ENCODE measurements at places on chromosomes 13 and 19.

GRCh38 chr19:33904681-33905080, 108.0 kb downstream of the KCTD15 start:
- no peak for DNase-seq

DNA sequence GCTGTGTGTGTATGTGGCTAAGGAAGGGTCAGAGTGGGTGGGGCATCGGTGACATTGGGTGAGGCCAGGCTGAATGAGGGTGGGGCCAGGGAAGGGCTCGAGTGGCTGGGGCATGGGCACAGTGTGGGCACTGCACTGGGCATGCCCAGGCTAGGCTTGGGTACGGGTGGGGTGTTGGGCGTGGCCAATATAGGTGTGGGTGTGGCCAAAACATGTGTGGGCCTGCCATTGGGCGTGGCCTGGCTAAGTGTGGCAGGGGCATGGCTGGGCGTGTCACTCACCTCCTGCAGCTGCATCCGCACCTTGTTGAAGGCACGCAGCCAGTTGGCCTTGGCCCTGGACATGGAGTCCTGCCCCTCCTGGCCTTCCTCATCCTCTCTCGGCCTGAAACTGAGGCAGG, 33.2 kb downstream of the UNC13A start:
- DNase-seq = no peak

DNA sequence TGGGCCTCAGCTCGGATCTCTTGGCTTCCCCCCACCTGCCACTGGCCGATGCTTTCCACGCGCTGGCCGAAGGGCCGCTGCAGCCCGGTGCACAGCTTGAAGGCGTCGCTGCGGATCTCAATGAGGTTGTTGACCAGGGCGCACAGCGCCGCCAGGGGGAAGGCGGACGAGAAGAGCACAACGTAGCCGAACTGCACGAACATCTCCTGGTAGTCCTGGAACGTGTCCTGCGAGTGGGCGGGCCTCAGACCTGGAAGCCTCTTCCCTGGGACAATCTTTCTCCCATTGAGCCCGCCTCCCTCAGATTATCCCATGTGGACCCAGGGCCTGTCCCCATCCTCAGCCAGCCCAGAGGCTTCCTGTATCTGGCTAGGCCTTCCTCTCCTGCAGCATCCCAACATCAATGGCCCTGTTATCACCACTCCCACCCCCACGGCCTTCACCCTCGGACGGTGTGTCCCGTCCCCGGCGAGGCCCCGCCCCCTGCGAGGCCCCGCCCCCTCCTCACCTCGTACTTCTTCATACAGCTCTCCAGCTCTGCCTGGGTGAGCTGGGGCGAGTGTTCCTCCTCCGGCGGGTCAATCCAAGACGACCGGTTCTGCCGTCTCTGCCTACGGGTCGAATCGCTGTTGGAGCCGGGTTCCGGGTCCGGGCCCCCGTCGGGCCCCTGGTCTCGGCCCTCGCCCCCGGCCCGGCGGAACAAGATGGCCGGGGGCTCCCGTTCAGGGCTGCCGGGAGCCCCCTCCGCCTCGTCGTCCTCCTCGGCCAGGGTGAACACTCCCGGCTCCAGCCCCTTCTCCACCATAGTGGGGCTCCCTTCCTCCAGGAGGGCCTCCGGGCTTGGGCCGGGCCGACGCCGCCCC, 6.8 kb downstream of the ANO8 start:
- peak; percentile 42 for DNase-seq

DNA sequence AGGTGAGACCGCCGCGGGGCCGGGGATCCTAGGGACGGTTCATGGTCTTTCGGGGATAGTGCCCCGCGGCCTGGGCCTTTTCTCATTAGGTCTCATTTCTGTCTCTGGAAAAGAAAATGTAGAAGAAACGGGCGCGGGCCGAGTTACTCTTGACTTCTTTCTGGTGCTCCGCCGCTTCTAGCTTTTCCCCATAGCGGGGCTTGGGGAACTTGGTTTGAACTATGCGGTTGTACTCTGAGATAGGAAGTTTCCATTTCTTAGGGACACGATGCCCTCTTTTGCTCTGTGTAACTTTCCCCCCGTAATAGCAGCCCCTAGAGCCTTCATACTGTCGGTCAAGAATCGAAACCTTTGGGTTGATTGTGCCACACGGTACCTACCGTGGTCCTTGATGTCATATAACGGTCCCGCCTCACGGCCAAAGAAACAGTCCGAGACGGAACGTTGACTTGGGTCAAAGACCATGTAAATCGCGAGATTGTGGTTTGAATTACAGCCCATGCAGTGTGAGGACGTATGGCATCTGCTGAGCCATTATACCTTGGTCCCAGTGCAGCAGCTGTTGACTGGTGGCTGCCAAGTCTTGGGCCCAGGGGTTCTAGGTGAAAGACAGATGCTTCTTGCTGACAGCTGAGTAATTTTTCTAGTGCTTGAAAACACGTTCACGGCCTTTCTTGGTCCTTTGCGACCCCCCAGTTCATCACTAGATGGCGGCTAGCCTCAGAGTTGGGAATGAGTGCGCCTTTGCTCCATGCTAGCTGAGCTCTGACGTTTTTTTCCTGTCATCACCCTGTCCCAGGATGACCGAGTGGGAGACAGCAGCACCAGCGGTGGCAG, 487 bp downstream of the RPS5 start:
- no peak for DNase-seq

DNA sequence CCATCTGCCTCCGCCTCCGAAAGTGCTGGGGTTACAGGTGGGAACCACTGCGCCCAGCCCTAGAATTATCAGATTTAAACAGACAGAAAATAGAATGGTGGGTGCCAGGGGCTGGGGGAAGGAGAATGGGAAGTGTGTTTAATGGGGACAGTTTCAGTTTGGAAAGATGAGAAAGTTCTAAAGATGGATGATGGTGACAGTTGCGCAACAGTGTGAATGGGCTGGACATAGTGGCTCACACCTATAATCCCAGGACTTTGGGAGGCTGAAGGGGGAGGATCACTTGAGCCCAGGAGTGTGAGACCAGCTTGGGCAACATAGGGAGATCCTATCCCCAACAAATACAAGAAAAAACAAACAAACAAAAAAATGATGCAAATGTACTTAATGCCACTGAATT, 15.9 kb downstream of the KANK2 start:
- DNase-seq = no peak

DNA sequence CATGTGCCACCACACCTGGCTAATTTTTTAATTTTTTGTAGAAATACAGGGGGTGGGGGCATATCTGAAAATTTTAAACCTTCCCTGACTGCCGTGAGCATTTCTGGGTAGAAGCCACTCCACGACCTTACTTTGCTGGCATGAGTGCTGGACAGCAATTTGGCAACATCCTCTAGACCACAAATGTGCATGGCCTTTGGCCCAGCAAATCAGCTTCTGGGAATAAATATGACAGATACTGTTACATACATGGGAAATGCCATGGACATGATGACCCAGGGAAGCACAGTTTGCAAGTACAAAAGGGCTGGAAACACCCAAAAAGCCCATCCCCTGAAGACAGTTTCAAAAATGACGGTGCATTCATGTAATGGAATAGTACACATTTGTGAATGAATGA, 3.2 kb upstream of the PVR start:
- DNase-seq = no peak

DNA sequence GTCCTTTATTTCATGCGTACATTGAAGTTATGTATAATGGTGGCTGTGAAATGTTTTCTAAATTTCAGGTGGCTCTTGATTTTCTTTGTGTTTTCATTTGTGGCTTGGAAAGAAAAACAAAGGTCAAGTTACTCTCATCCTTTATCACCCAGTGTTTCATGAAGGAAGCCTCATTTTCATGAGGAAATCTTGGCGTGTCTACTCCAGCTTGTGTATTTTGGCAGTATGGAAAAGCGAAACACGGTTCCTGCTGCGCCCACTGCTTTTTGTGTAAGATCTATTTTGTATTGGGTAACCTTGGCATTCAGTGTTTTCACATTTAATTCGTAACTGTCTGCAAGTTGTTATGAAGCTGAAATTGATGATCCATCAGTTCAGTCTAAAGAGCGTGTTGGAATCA, 147.0 kb upstream of the RNF113B start:
- no peak for DNase-seq

GRCh38 chr13:24043590-24044350, 116.8 kb upstream of the SPATA13 start:
- no peak for DNase-seq

DNA sequence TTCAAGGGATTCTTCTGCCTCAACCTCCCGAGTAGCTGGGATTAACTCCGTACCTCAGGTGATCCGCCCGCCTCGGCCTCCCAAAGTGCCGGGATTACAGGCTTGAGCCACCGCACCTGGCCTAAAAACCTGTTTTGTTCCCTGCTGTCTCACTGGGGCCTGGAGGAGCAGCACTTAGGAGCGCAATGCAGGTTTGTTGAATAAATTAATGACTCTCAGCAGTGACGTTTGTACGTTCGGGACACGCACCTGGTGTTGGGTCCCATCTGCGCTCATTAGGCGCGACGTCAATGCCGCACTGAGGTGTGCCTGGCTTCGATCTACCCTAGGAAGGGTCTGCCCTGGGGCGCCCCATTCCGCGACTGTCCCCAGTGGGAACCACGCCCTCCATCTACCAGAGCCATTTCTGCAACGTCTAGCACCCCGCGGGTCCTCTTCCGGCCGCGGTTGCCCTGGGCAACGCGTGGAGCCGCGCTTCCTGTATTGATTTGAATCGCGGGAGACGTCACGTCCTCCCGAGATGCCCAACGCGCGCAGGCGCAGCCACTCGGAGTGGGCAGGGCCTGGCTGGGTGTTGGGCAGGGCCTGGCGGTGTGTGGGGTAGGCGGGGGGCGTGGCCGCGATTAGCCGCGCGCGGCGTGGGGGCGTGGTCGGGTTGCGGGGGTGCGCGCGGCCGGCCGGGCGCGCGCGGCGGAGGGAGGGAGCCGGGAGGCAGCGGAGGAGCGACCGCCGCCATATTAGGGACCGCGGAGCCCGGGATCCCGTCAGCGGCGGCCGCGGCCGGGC, at the start of gene FZR1:
FZR1 (plus strand) TSS at position 714 of the 786 bp plus-strand sequence. CDS start 16,679 bp downstream, outside the sequence.
- DNase-seq = peak; percentile 100

DNA sequence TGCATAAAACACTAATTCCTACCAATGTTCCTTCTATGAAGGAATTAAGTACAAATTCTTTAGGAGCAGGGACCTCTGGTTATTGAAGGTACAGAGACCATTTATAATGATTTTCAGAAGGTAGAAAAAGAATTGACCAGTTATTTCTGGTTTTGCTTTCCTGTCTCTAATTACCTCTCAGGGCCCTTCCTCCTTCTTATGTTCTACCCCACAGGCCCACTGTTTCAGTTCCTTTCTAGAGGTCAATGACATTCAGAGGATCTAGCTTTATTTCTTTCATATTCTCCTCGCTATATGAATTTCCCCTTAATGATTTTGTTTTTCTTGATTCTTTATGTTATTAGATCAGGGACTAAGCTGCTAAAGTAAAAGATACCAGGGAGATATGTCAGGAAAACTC, 345.0 kb upstream of the SPRY2 start:
- no peak for DNase-seq

- no peak for DNase-seq
These were observed 1386.8 kb downstream of the PCDH9 start for GRCh38 chr13:65843314-65843731.

- DNase-seq = no peak
These were observed 41.7 kb downstream of the TNFSF11 start for GRCh38 chr13:42615691-42616090.

- DNase-seq = no peak
These were observed 3.0 kb downstream of the DPRX start for GRCh38 chr19:53634768-53635167.

DNA sequence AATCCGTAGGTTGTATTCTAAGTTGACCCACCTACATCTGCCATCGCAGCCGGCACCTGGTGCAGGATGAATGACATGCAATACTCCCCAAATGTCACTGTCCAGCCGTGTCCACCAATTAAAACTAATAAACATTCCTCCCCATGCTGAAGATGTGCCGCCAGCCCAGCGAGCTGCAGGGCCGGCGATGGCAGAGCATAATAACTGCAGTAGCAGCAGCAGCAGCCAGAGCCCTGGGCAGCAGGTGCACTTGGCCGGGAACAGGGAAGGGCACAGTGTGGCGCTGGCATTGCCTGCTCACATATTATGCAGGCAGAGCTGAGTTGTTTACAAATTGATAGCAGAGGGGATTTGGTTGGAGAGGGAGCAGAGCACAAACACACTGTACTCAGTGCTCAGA, 754.9 kb downstream of the OLFM4 start:
- DNase-seq = no peak

DNA sequence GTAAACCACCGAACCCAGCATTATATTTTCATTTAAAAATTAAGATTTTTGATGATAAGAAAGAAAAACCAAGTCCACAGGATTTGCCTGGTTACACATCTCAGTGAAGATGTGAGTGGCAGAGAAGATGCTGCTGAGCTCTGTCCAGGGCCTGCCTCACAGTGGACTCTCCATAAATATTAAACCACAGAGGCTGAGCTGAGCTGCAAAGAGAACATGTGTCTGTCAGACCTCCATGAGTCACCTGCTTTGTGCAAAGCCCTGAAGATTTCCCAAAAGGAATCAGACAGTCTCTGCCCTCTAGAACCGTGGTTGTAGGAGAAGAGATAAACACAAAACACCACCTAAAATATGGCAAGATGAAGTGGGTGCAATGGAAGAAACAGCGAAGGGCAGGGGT, 127.2 kb upstream of the TSC22D1 start:
- DNase-seq = no peak

DNA sequence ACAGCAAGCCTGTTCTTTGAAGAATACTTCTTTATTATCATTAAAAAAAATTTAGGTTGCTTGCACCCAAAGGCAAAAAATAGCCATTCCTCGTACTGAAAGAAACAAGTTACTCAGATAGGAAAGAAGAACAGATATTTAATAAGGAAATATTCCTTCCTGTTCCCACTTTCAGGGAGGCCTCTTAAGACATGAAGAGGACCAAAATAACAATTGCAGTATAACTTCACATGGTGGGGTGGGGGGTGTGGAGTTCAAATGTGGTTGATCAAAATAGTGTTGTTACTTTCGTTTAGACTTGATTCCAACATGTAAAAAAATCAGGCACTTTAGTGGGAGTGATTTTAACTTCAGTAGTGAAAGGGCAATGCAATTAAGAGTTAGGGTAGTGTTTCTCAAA, 3.6 kb downstream of the RGCC start:
- no peak for DNase-seq

GRCh38 chr19:46394402-46394797, 19.0 kb downstream of the CCDC8 start:
- no peak for DNase-seq

DNA sequence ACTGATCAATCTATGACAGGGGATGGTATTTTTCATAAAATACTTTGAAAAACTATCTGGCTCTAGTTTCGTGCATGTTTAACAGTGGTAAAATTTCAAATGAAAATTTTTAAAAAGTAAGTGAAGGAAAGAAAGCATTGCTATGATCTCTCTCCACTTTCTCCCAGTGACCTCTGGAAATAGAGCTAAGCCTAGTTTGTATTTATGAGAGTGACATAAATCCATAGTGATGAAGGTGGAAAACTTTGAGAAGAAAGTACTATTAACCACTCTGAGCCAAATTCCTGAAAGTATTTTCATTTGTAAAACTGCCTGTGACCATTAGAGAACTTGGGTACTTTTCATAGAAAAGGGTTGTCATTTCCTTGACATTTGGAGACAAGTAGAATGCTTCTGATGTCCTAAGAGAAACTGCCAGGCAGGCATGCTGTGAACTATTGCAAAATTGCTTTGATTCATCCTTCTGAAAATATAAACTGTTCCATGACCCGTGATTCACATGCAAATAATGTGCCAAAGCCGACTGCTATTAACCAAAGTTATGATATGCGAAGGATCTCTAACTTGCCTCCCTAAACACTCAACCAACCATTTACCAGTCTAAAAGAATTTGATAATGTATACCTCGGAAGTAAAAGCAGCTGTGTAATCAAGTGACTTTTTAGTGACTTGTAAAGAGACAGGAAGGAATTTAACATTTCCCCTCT, 133.2 kb downstream of the VWA8 start:
- DNase-seq = no peak

GRCh38 chr19:5881543-5882299, 11.4 kb upstream of the FUT5 start:
- no peak for DNase-seq
